ENCODE measurements at places on chromosomes 5 and 9. TPM values are rescaled to one million over a fixed set of nuclear protein-coding genes. Genes with fewer than 3 reads are reported as not detected.

DNA sequence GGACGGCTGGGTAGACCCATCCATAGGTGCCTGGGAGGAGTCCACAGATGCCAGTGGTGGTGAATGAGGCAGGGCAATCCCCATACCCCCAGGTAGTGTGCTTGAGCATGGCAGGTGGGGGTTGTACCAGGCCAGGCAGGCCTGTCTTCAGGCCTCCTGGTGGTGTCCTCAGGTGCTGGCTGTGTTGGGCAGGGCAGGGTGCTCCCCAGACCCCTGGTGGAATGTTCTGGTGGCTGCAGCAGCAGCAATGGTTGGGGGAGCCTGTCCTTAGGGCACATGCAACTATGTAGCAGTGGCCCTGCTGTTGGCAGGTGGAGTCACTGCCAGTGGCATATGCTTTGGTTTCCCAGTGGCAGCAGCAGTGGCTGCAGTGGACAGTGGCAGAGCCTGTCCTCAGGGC is 10.0 kb downstream of the ALG2 start:
- DNase-seq: no peak

- no peak for DNase-seq
Measured at GRCh38 chr9:127684576-127684975, 22.2 kb upstream of the CFAP157 start.

DNA sequence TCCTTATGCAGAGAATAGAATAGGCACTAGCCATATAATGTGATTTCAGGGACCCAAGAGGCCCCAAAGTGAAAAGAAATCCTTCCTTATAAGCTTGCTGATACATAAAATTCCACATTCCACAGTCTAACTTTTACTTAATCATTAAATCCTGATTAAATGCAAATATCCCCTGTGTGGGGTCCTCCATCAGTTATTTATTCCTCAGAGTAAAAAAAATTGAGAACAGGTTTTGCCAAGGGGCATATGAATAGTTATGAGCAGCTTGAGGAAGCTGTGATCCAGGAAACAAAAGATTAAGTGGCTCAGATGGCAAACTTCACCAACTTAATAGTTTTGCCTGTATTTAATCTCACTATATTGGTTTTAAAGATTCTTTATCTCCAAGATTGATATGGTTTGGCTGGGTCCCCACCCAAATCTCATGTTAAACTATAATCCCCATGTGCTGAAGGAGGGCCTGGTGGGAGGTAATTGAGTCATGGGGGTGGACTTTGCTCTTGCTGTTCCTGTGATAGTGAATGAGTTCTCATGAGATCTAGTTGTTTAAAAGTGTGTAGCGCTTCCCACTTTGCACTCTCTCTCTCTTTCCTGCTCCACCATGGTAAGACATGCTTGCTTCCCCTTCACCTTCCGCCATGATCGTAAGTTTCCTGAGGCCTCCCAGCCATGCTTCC is 324.9 kb downstream of the NPR3 start:
- no peak for DNase-seq

Gene PDE6A
- not detected for total RNA-seq

DNA sequence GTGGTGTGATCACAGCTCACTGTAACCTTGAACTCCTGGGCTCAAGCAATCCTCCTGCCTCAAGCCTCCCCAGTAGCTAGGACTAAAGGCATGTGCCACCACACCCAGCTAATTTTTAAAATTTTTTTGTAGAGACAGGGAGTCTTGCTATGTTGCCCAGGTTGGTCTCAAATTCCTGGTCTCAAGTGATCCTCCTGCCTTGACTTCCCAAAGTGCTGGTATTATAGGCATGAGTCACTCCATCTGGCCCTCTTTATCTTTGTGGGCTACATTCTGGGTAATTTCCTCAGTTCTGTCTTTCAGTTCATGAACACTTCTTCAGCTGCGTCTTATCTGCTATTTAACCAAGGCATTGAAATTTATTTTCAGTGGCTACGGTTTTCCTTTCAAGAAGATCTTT is 196.6 kb upstream of the IER5L start:
- no peak for DNase-seq

Gene PCDHB4
- total RNA-seq: 0.22 TPM

Gene PCDHA9
- total RNA-seq: not detected

GRCh38 chr9:91755761-91756509 is 194.1 kb downstream of the ROR2 start:
- DNase-seq: no peak

GRCh38 chr9:30039712-30040111 is 2344.7 kb upstream of the ACO1 start:
- DNase-seq: no peak

- no peak for DNase-seq
Measured at GRCh38 chr5:157214861-157215513, 34.3 kb downstream of the ITK start.

DNA sequence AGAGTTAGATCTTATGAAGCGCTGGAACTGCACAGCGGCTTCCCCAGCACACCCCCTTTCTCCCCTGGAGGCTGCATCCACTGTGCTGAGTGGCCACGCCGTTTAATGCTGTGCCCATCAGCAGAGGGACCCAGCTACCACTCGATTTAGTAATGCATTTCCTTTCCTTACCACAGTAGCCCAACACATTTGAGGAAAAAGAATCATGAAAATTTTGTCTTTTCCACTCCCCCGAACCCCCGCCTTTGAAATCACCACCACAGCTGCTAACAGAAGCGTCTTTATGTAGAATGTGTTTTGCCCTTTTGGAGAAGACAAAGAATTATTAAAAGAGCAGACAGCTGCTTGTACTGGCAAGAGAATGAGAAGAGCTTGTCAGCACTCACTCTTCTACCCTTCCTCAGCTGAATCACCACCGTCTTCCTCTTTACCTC is 73.2 kb downstream of the ACER2 start:
- DNase-seq: no peak

Gene C5orf52
- total RNA-seq: not detected

GRCh38 chr5:153523831-153524230 is 33.4 kb downstream of the GRIA1 start:
- no peak for DNase-seq

- no peak for DNase-seq
Measured at GRCh38 chr5:61245486-61245885, 83.2 kb upstream of the SMIM15 start.

DNA sequence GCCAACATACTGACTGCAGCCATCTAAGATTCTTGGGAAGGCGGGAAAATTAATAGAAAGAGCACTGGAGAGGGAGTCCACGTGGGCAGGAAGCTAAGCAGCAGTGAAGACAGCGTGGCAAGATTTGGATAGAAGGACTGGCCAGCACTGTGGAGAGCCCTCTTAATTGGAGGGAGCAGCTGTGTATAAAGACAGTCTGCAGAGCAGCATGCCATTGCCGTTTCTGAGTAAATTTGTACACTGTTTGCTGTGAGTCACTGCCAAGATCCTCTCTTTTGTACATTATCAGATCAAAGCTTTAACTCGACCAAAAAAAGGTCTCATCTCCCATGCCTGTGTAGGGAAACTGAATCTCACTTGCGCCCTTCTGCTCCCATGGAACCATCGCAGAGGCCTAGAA is 45.3 kb downstream of the INSYN2B start:
- DNase-seq: no peak

DNA sequence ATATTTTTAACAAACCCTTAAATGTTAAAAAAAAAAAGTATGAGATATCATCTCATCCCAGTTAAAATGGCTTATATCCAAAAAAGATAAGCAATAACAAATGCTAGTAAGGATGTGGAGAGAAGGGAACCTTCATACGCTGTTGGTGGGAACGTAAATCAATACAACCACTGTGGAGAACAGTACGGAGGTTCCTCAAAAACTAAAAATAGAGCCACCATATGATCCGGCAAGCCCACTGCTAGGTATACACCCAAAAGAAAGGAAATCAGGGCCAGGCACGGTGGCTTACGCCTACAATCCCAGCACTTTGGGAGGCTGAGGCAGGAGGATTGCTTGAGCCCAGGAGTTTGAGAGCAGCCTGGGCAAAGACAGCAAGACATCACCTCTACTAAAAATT is 3.0 kb downstream of the MTMR12 start:
- no peak for DNase-seq

DNA sequence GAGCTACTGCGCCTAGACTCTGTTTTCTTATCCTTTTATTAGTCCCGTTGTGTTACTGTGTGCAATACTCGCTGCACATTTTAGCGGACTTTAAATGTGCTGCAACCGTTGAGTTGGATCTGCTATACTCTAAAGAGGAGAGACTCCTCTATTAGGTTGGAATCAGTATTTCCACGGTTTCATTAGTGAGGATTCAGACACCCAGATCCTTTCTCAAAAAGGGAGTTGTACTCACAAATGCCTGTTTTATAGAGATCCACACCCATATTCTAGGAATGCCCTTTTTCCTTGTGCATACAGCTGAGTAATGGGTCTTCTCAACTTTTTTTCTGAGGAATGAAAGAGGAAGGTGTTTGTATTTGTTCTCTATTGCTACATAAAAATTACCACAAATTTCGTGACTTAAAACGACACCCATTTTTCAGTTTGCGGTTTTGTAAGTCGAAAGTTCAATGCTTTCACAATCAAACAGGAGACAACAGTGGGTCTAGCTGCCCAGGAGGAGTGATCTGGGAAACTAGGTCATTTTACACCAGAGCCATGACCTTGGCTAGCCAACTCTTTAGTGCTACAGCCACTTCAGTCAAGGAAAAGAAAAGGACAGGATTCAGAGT is 52.8 kb upstream of the SLC44A1 start:
- peak; percentile 78 for DNase-seq

Gene INSL6
- total RNA-seq: not detected

Gene NR6A1
- 1.8 TPM for total RNA-seq

Gene N4BP3
- total RNA-seq: 0.33 TPM

- DNase-seq: no peak
Measured at GRCh38 chr9:126621061-126621918, 7.6 kb downstream of the LMX1B start.

DNA sequence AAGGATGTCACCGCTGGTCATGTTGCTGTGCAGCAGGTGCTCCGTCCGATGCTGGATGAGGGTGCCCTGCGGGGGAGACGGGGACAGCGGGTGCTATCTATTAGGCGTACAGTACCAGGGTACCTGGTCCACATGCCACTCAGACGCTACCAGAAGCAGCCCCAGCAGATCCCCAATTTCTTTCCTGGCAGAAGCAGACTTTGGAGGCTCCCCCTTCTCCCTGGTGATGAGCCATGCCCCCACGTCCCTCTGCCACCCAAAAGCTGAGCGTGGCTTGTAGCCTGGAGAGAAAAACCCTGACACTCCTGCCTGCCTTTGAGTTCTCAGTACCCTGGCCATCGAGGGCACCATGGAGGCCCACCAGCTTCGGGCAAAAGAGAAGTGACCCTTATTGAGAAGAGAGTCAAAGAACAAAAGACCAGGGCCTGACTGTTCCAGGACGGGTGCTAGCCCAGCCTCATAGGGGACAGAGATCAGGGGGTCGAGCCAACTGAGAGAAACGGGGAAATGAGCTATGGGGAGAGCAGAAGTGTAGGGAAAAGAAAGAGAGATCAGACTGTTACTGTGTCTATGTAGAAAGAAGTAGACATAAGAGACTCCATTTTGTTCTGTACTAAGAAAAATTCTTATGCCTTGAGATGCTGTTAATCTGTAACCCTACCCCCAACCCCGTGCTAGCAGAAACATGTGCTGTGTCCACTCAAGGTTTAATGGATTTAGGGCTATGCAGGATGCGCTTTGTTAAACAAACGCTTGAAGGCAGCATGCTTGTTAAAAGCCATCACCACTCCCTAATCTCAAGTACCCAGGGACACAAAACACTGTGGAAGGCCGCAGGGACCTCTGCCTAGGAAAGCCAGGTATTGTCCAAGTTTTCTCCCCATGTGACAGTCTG is 62.0 kb upstream of the ZNF354B start:
- no peak for DNase-seq

DNA sequence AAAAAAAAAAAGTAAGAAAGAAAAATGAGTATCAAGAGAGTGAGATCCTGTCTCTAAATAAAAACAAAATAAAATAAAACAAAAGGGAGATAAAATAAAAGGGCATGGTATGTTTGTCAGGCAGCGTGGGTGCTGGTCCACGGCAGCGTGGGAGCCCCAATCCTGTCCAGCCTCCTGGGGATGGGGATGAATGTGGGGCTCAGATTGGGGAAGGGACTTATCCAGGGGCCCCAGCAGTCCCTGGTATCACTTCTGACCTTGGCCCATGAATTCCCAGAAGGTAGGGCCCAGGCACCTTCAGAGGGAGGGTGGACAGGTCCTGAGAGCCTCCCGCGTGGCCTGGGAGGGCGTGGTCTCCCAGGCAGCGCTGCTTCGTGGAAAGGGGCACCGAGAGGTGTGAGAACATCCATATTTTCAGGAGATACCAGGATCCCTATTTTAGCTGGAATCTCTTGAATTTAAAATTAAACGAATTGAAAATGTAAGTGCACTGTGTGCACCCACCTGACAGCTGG is 71.2 kb downstream of the ZNF354C start:
- no peak for DNase-seq

DNA sequence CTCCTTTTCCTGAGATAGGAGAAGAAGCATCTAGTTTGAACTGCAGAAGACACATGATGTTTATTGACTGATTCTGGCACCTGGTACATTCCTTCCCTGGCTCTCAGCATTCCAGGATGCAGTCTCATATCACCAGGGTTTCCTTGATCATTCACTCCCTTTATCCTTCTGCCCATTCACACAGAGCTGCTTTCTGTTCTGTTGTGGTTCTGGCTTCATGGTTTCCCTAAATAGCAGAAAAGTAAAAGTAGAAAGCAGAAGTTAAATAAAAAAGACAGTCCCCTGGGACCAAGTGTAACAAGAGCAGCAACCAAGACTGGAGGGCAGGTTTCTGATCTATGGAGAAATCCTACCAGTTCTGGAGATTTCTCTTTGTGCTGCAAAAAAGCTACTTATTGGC is 3.2 kb downstream of the IFNA8 start:
- no peak for DNase-seq

DNA sequence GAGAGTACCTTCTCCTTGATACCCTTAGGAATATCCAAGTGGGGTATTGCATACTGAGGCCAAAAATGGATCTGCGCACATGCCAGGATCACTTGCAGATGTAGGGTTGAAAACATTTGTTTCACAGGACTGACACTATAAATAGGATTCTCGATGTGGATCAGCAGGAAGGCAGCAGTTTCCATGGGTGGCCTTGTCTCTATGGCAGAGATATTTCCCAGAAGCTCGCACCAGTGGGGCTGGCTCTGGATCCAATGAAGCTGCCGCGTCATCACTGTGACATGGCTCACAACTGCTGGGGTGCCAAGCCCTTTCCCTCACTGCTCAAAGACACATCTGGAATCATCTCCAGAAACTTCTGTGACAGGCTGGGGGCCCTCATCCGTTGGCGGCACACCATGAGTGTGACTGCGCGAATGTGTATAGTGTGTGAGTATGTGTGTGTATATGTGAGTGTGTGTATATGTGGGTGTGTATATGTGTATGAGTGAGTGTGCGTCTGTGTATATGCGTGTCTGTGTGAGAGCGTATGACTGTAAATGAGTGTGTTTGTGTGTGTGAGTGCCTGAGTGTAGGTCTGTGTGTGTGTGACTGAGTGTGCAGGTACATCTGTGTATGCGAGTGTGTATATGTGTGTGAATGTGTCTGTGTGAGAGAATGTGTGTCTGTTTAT is 182.5 kb downstream of the GAS1 start:
- DNase-seq: no peak

Gene RAD23B
- 104 TPM for total RNA-seq

GRCh38 chr5:120207129-120207528 is 257.0 kb upstream of the PRR16 start:
- no peak for DNase-seq
